ENCODE measurements at places on chromosomes 12 and 14.

GRCh38 chr12:120994589-120995337 lies 16.4 kb downstream of the HNF1A start:
- DNase-seq, result no peak

GRCh38 chr14:101774006-101774795 lies 12.7 kb downstream of the PPP2R5C start:
- DNase-seq, result peak; percentile 63

DNA sequence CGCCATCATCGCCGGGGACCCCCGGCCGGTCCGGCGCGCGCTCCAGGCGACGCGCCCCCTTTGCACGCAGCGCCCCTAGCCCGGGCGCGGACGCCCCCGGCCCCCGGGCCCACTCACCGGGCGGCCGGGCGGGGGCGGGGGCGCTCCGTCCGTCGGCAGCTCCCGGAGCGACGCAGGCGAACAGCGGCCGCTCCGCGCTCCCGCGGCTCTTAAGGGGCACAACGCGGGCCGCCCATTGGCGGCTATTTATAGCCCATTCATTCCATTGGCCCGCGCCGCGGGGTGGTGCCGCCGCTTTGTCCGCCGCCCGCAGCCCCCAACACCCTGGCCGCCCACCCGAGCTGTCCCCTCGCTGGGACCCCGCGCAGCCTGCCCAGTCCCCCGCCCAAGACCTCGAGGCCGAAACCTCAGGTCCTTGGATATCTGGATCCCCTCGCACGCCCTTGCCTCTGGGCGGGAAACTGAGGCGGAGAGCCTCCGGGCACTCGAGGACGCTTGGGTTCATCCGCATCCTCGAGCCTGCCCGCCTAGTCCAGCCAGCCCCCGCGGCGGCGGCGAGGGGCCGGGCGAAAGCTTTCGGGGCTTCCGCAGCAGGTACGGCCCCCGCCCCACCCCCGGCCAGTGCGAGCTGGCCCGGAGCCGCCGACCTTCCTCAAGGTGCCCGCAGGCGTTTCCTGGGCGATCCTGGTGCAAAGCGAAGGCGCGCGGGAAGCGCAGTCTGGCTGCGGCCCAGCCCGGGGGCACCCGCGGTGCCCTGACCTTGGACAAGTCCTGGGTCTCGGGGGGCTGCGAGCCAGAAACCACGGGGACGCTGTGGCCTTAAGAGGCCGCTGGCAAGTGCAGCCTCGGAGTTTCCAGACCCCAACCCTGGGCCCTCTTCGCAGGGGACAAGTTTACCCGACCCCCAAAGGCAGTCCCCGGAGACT lies at the start of gene CKB:
Gene CKB (minus strand): TSS at position 182 of the 926 bp plus-strand sequence. CDS start 337 bp downstream, outside the sequence.
- peak; percentile 30 for DNase-seq

DNA sequence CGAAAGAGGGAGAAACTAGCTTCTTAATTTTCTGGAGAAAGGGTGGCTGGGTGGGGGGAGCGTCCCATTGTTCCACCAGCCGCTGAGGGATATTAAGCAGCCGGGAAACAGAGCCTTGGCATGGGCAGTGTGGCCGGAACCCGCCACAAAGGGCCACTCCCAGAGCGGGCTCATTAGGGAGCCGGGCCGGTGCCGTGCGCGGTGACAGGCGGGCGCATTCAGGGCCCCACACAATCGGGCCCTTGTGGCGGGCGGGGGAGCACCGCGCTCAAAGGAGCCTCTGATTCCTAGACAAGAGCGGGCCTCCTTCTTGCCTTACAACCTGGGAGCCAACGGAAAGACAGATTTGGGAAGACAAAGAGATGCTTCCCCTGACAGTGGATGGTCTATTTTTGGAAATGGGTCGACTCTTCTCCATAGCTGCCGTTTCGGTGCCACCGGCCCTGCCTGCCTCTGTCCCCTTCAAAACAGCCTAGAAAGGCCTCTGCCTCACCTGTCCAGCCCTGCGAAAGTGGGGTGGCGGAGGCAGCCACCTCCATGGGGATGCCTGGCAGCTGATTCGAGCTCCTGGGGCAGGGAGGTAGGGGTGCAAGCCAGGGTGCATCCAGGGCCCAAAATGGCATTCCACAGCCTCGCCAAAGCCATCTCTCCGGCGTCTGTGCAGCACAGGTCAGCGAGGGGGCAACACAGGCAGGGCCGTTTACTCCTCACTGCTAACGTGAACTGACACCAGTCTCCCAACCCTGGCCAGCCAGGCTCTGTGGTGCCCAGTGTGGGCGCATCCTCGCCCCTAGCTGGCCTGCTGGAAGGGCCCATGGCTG lies 10.9 kb downstream of the CCDC85C start:
- DNase-seq, result no peak

- DNase-seq, result no peak
These were observed 993.5 kb downstream of the SLC6A15 start for GRCh38 chr12:83919081-83919480.

DNA sequence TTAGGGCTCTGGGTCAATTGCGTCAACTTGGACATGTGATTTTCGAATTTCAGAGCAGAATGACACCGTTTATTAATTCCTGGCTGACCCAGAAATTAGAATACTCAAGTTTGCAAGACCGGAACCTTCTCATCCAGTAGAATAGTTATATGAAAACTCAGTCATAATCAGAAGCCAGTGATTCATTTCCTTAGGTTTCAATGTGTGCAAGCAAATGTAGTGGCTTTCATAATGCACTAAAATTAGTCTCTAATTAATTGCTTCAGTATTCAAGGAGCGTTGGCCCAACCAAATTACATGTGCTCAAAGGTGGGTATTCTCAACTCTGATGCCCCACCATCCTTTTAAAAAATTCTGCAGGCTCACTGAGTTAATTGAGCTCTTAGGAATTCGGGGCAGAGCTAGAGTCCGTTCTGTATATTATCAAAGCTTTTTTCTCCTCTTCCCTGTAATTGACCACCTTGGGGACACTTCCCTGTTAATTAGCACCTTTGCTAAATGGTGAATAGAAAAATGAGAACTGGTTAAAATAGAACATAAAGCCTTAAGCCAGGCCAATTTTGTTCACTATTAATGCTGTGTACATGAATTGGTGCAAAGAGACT lies 55.4 kb downstream of the DAO start:
- no peak for DNase-seq

DNA sequence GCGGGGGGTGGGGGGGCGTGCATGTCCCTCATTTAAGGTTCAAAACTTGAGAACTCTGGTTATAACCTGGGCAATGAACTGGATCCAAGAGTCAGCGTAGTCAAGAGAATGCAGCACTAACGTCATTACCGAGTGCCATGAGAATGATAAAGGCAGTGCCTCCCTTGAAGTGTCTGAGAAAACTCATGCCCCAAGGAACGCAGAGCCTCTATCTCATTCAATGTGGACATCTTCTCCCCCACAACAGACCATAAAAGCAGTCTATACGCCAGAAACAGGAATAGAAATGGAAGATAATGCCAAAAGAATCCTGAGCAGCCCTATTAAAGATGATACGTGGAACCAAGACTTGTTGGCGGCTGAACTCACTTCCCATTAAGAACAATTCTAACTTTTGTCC lies 208.6 kb downstream of the MED13L start:
- DNase-seq, result no peak

Data from COLO829 (cell line).